Astrocyte (in vitro differentiated cells and primary cell): ENCODE measurements at places on chromosomes 4 and X.

- no peak for DNase-seq
These were observed 14.5 kb downstream of the FAM184B start for GRCh38 chr4:17766826-17767458.

GRCh38 chrX:70973221-70973620 lies 42.3 kb upstream of the SLC7A3 start:
- no peak for DNase-seq

- no peak for DNase-seq
These were observed 16.7 kb downstream of the LGI2 start for GRCh38 chr4:25013756-25014661.

GRCh38 chr4:3168029-3168428 lies 80.9 kb upstream of the MSANTD1 start:
- DNase-seq, result peak; percentile 45

- no peak for DNase-seq
These were observed 13.6 kb upstream of the FREM3 start for GRCh38 chr4:143713955-143714625.

- no peak for DNase-seq
These were observed 13.0 kb upstream of the SLC10A4 start for GRCh38 chr4:48470137-48470536.

- DNase-seq, result no peak
These were observed 89.7 kb downstream of the BCOR start for GRCh38 chrX:40007756-40008705.

- no peak for DNase-seq
These were observed 6.7 kb upstream of the ZCCHC18 start for GRCh38 chrX:104105330-104106262.

DNA sequence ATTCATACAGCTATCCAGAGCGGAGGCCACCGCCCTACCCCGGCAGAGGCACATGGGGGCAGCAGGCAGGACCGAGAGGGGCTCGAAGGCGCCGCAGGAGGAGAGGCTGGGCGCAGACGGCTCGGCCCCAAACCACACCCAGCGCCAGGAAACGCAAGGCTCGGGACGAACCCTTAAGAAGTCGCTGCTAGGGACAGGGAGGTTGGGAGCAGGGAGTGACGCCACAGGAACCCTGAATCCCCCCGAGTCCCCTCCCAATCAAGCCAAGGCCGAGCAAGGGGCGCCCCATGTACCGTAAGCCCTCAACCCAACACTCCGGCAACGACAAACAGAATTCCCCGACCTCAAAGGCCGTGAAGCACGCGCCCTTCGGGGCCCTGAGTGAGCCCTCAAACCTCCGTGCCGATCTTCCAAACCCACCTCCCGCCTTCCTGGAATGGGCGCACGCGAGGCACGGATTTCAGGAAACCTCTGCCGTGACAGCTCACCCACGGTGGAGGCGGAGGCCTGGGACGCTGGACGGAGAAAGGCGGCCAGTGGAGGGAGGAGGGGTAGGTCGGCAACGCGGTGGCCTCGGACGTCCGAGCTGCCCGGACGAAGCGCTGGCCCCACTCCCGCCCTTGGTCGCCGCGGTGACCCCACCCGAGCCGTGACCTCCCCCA lies 1.8 kb downstream of the ZFYVE28 start:
- DNase-seq, result no peak

DNA sequence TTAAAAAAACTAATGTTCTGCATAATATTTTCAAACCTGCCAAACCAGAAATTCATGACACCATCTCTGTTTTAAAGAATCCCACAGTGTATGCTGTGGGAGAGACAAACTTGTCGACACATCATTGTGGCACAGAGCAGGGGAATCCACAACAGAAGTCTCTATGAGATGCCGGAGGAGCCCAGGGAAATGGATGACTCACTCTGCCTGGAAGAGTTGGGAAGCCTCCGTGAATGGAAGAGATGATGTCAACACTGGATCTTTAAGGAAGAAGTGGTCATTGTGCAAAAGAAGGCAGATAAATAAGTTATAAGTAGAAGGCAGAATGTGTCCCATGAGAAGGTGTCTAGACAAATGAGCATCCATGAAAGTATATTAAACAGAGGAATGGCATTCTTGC lies 595.1 kb downstream of the RAB28 start:
- DNase-seq, result peak; percentile 1

DNA sequence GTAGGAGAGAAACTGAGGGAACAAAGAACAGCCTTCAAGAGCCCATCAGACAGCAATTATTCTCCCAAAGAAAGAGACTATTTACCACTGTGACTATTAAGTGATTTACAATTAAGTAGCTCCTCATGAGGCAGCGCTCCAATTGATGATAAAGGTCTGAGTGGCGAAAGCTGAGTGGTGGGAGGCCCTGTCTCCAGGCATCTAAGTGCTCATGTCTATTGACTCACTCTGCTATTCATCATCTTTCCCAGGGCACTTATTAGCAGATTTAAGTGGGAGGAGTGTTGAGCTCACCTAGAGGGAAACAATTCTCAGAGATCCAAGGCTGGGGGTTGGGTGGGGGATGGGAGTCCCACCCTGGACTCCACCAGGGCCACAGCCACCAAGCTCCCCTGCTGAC lies 23.3 kb downstream of the AMER1 start:
- DNase-seq, result no peak

- DNase-seq, result no peak
These were observed 62.6 kb downstream of the FRAS1 start for GRCh38 chr4:78119698-78120097.

GRCh38 chrX:40570346-40571093 lies 10.2 kb upstream of the ATP6AP2 start:
- no peak for DNase-seq

DNA sequence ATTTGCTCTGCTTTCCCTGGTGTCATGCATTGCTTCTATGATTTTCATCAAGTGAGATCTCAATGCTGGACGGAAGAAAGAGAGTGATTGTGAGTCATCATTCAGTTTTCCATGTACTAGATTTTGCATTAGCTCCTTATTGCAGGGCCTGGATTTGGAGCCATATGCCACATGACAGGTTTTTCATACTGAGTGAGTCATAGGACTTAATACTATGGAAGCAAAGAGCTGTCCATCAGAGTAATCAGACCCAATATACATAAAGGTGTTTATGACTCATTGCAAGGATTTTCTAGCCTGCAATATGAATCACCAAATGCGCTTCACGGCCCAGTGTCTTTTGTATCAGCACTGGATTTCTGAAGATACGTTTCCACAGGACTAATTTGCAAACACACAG lies 11.2 kb upstream of the TFDP3 start:
- peak; percentile 72 for DNase-seq

- no peak for DNase-seq
These were observed 75.7 kb downstream of the FAM47C start for GRCh38 chrX:37083880-37084279.

GRCh38 chrX:136954930-136955329 lies 74.4 kb upstream of the RBMX start:
- peak; percentile 12 for DNase-seq

GRCh38 chrX:25006586-25007058 lies 9.1 kb downstream of the ARX start:
- no peak for DNase-seq

- no peak for DNase-seq
These were observed 50.0 kb downstream of the WFS1 start for GRCh38 chr4:6319530-6320150.

GRCh38 chrX:53442322-53442631 lies 8.1 kb upstream of the HSD17B10 start:
- no peak for DNase-seq

GRCh38 chr4:124177647-124178425 lies 534.7 kb downstream of the ANKRD50 start:
- DNase-seq, result peak; percentile 91

DNA sequence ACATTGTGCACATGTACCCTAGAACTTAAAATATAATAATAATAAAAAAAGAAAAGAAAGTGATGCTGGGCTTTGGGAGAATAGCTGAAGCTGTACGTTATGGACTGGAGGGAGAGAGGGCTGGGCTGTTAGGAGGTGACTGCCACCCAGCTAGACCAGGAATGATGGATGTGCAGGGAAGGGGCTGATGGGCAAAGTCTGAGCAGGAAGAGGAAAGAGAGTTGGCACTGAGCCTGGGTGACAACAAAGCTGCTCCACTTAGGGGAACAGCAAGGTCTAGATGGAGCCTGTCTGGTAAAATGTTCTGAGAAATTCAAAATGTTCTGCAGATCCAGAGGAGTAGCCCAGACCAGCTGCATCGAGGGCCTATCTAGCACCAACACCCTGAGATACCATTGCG lies 32.3 kb downstream of the MED28 start:
- no peak for DNase-seq

- peak; percentile 32 for DNase-seq
These were observed 250.5 kb downstream of the TECRL start for GRCh38 chr4:64158648-64159326.

- no peak for DNase-seq
These were observed 942.2 kb downstream of the TRAM1L1 start for GRCh38 chr4:116143198-116143597.

GRCh38 chr4:165666836-165667235 lies 206.2 kb upstream of the TLL1 start:
- DNase-seq, result no peak

DNA sequence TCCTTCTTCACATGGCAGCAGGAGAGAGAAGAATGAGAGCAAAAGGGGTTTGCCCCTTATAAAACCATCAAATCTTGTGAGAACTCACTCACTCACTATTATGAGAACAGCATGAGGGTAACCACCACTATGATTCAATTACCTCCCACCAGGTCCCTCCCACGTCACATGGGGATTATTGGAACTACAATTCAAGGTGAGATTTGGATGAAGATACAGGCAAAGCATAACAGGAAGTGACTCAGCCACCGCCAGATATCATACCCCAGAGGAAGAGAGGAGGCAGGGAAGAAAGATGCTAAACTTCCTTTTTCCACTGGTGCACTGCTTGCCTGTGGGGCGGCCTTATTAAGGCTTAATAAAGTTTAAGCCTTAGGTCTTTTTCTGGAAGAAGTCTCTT lies 766.1 kb downstream of the KCTD8 start:
- DNase-seq, result no peak

- no peak for DNase-seq
These were observed 18.0 kb downstream of the CLCN4 start for GRCh38 chrX:10174810-10175209.

DNA sequence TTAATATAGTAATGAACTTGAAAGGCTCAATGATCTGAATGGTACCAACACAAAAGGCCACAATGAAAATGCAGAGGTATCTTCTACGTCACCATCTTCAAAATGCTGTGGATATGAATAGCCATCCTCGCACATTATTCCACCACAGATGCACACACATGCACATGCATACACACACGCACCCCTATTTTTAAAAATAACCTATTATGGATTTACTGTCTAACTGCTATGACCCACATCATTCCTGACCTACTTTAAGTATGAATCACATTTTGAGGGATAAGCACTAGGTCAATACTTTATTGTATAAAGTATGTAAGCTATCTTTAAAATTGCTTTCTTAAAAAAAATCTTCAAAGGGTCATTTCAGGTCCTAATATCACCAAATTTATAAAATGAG lies 24.4 kb upstream of the CORIN start:
- peak; percentile 80 for DNase-seq

DNA sequence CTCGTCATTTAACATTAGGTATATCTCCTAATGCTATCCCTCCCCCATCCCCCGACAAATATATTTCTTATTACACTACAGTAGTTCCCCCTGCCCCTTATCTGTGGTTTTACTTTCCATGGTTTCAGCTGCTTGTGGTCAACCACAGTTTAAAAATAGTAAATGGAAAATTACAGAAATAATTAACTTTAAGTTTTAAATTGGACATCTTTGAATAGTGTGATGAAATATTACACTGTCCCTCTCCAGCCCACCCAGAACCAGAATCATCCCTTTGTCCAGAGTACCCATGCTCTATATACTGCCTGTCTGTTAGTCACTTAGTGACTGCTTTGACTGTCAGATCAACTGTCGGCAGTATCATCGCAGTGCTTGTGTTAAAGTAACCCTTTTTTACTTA lies 47.4 kb upstream of the VEGFC start:
- peak; percentile 80 for DNase-seq

GRCh38 chr4:20049889-20050288 lies 201.8 kb upstream of the SLIT2 start:
- DNase-seq, result no peak

- no peak for DNase-seq
These were observed 19.3 kb upstream of the DUSP9 start for GRCh38 chrX:153627675-153628111.

DNA sequence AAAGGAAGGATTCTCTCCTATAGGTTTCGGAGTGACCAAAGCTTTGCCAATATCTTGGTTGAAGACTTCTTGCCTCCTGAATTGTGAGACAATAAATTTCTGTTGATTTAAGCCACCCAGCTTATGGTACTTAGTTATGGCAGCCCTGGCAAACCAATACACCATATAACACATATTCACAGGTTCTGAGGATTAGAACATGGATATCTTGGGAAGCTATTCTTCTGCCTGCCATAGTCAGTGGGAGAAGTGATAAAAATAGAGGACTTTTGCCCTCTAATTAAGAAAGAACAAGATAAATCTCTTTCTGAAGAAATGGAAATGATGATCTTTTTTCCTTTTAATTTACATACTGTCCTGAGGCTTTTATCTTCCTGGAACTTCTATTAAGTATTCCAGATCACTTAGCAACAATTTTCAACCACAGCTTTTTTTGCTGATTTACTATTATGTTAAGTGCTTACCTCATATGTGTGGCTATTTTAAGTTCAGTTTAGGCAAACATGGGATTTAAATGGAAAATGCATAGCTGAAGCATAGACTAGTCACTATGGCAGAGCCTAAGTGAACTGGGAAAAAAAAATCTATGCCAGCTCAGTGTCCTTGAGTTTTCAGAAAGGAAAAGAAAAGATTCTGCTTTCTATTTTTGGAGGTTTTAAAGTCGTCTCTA lies 381.7 kb downstream of the STPG2 start:
- no peak for DNase-seq

GRCh38 chr4:14259936-14260335 lies 632.4 kb upstream of the BOD1L1 start:
- no peak for DNase-seq

- DNase-seq, result peak; percentile 85
These were observed 50.0 kb downstream of the GALNT7 start for GRCh38 chr4:173218411-173219125.

- DNase-seq, result peak; percentile 82
These were observed at the start of gene SGMS2 for GRCh38 chr4:107824350-107825071. SGMS2 (plus strand) TSS chr4:107824932; CDS start chr4:107895554, 70,622 bp downstream.

DNA sequence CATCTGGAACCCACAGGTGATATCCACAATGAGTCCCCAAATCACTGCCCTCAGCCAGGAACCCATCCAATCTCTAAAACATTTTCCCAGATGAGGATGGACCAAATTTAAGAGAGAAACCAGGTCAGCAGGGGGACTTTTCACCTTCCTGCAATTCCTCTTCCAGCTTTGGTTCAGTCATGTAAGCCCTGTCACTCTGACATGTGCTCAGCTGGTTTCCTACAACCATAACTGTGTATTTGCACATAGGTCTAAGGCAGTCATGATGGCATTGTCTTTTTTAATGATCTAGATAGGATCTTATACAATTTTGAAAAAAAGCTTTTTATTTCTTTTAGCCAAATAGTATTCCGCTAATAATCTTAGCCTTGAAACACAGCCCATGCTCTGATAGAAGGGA lies 6.5 kb downstream of the CXXC4 start:
- no peak for DNase-seq
